ENCODE measurements at places on chromosomes 13 and 19. TPM values are rescaled to one million over a fixed set of nuclear protein-coding genes. Genes with fewer than 3 reads are reported as not detected.

DNA sequence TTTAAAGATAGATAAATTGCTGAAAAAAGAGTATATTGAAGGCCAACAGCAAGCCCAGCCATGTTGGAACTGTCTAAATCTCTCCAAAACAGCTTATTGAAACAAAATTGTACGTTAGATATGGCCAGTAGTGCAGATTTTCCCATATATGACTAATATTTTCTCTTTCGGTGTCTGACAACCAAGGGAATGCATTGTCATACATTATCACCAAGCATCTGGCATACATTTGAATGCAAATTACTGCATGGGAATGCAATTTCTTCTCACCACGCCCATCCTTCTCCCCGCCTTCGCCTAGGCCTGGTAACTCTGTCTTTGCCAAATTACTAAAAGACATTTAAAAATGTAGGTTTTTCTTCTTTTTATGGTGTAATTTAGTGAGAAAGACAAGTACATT lies 32.5 kb upstream of the IRS2 start:
- no peak for DNase-seq

The RXFP2 gene
- total RNA-seq, result not detected

The TPTE2 gene
- not detected for total RNA-seq

DNA sequence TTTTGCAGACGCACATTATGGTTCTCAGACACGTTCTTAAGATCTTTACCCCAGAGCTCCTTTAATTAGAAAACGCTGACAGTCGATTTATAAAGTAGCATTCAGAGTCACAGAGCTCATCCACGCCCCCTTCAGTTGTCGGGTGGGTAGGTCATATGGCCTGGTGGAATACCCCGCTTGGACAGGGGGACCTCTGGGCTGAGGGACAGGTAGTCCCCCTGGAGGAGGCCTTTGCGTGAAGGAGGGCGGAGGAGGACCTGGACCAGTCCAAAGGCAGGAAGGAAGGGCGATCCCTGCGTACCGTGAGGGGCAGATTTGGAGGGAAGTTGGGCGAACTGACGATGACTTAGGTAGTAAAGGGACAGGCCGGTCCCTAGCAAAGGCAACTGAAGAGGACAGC lies 20.5 kb downstream of the VASP start:
- no peak for DNase-seq

DNA sequence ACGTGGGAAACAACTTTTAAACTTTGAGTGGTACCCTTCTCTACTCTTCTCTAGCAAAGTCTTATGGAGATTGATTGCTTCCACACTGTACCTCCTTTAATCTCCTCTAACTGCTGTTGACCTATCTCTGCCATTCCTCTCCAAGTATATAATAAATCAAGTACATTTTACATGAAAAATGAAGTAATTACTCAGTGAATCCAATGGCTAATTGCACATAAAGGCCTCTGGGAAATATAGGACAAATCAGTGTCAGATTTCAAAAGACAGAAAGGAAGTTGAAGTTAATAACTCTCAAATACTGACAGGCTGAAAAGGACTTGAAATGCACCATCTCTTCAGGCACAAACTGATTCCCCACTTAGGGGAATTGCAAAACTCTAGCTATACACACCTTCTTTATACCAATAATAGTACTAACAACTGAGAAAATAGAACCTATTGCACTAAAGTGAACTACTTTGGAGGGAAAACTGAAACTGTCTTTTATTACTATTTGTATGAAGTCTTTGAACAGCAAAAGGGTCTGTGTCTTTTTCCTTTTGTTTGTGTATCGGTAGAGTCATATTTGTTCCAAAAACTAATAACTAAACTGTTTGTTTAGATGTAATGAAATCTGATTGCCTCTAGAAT lies 701.1 kb downstream of the PCDH9 start:
- no peak for DNase-seq

DNA sequence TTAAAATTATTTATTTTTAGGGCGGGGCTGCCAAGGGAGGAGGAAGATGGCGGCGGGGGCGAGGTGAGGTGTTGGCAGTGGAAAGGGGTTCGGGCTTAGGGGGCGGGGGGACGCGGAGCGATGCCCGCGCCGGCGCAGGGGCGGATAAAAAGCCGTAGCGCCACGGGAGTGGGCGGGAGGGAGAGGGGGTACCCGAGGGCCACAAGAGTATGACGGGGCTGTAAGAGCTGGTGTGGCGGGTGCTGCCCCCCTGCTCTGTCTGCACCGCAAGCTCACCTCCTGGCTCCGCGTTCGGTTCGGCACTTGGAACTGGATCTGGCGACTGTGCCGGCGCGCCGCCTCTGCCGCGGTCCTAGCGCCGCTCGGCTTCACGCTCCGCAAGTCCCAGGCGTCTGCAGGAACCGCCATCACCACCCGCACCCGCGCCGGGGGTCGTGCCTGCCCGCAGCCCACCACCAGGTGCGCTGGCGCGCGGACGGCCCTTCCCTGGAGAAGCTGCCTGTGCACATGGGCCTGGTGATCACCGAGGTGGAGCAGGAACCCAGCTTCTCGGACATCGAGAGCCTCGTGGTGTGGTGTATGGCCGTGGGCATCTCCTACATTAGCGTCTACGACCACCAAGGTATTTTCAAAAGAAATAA lies 265.2 kb upstream of the SGCG start:
- peak; percentile 84 for DNase-seq

GRCh38 chr13:98880677-98881076 lies 97.2 kb downstream of the DOCK9 start:
- DNase-seq, result no peak

- DNase-seq, result no peak
Observed at GRCh38 chr13:113063091-113063491, 42.5 kb upstream of the F7 start.

DNA sequence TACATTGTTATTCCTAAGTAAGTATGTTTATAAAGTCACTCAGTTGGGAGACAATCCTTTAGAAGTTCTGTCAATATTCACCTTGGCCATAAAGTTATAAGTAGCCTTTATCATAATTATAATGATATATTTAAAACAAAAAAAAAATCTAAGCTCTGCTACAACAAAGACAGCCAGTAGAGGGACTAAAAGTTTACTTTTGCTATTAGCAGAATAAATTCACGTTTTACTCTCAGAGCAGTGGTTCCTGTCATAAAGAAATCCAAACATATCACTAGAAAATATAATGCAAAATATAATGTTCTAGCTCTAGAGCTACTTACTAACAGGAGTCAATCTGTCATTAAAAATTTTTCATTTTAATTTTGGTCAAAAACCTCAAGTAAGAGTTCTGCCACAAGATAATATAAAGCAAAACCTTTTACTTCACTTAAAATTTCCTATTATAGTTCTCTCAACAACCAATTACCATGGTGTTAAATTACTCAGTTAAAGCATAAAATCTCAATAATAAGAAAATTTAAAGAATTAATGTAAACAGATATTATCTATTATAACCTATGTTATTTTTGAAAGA lies 17.7 kb downstream of the INTS6 start:
- DNase-seq, result no peak

GRCh38 chr13:107742544-107742943 lies 472.8 kb downstream of the LIG4 start:
- no peak for DNase-seq

DNA sequence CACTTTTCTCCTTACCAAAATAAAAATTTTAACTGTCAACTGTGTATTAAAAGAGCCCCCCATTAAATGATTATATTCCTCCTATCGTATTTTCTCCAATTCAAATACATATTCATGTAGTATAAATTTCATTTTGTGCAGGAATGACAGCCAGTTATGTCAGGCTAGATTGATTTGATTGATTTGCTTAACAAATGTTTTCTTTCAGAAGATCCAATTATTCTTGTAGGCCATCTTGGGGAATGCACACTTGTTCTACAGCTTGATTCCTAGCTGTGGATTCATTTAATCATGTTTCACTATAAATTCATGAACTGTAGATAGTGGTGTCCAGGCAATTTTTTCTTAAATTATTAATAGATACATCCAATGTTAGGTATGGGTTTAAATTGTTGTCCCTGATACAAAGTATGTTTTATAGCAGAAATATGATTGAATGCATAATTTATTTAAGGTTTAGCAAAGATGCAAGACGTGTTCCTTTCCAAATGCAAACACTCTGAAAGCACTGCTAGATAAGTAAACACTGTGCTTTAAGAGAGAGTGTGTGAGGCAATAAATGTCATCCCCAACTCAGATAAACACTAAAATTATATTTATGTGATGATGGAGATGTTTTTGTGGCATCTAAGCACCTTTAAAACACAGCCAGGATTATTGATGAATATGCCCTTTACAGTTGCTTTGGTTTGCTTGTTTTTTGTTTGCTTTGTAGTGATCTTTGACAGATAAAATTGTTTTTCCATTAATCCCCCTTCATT lies 531.1 kb downstream of the DCT start:
- DNase-seq, result no peak

DNA sequence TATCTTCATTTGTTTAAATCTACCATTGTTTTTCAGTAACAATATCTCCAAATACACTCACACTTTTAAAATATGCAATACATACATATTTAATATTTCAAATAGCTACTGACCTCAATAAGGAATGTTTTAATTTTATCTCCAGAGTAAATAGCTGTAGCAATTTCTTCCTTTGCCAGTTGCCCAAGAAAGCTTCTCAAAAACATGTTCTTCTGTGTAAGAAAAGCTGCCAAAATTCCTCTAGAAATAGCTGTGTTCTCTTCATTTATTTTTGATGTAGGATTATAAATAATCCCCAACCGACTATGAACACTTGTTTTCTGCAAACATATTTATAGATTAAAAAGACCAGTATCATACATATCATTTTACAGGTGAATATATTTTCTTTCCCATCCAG lies 150.5 kb downstream of the UGGT2 start:
- no peak for DNase-seq

- no peak for DNase-seq
Observed at GRCh38 chr13:42991898-42992763, at the start of gene EPSTI1. Gene EPSTI1, minus strand, starts transcription at chr13:42992241. Its CDS starts 76 bp downstream, at chr13:42992165.

The SIGLEC5 gene
- total RNA-seq, result not detected

GRCh38 chr13:71979616-71980015 lies 112.6 kb upstream of the DACH1 start:
- DNase-seq, result no peak

DNA sequence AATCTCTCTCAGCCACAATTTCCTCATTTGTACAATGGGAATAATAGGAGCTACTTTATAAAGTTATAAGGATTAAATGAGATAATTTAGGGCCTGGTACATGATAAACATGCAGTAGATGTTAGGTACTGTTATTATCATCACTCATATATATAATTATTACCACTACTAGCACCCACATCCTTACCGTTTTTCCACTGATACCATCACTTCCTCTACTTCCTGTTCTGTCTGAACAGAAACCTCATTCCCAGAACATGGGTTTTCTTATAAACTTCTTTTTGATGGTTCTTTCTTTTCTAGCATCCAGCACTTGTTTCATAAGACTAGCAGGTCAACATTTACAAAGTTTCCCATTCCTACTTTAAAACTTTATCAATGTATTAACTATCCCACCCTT lies 6.3 kb downstream of the CDADC1 start:
- DNase-seq, result no peak

The POU4F1 gene
- total RNA-seq, result 0.93 TPM

GRCh38 chr13:107097916-107098315 lies 530.0 kb upstream of the ARGLU1 start:
- DNase-seq, result no peak

DNA sequence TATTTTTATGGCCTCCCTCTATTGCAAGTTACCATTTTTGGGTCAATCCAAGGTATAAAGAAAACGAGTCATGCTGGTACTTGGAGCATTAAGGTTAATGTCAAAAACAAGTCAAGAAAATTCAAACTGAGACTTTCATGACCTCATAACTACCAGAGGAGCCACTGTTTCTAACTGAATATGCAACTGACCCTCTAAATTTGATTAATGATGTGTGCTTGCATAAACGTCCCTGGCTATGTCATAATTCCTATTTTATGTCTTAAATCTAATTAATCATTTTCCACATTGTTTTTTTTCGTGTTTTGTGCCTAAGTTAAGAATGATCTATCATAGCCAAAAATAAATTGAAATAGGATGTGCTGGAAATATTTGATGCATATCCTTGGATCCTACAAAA lies 396.7 kb upstream of the GPC6 start:
- no peak for DNase-seq

- no peak for DNase-seq
Observed at GRCh38 chr19:15398501-15399233, 19.1 kb upstream of the AKAP8 start.

DNA sequence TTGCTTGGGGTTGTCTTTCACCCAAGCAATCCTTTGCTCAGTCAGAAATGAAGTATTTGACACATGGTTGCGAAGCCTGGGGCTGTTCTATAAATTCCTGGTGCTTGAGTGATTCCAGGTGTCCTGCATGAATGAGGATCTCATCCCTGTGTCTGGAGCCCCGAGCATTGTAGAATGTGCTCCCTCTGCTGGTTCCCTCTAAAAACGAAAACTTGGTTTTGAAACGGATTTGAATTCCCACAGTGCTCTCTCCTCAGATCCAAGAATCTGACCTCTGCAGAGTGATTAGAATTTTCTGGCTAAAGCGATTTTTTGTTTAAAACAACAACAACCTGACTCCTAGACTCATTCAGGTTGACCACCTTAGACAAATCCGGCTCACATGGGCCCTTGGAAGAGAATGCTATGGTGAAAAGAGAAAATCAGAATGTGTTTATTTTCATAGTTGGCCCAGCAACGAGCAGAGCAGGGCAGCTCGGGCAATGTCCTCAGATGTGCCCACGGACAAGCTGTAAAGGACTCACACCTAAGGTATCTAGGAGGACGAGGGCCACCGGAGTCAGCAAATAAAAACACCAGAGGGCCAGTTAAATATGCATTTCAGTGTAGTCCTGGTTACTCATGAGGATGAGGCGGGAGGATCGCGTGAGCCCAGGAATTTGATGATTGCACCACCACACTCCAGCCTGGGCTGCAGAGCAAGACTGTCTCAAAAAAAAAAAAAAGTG lies 8.7 kb upstream of the ATP12A start:
- no peak for DNase-seq

- DNase-seq, result no peak
Observed at GRCh38 chr13:20395061-20395916, 130.4 kb downstream of the CRYL1 start.

GRCh38 chr13:60047918-60048317 lies 115.8 kb downstream of the DIAPH3 start:
- DNase-seq, result no peak

DNA sequence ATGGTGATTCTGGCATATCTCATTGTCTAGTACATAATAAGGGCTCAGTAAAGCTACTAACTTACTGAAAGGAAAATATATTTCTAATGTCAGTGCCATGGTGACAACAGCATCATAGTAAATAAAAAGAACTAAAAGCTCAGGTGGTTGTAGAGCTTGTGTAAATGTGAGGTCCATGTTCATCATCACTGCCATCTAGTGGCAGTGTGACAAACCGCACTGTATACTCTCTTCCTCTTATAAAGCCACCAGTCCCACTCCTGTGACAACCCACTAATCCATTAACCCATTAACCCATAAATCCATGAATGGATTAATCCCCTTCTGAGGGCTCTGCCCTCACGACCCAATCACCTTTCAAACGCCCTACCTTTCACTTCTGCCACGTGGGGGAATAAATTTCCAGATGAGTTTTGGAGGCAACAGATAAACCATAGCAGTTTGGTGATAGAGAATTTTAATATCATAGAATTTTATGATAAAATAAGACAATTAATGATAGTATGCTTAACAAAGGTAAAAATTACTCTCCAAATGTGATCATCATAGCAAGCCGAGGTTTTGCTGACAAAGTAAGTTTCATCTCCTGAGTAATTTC lies 160.4 kb upstream of the SGCG start:
- DNase-seq, result no peak

- DNase-seq, result no peak
Observed at GRCh38 chr13:98483601-98484288, 93.2 kb downstream of the STK24 start.

The CYP2A7 gene
- total RNA-seq, result not detected

The VSTM2B gene
- total RNA-seq, result not detected

- no peak for DNase-seq
Observed at GRCh38 chr19:13637664-13638063, 126.7 kb upstream of the MRI1 start.

The GPR12 gene
- total RNA-seq, result 0.14 TPM

The FCER2 gene
- total RNA-seq, result not detected
